ENCODE measurements at places on chromosomes 12 and 14.

DNA sequence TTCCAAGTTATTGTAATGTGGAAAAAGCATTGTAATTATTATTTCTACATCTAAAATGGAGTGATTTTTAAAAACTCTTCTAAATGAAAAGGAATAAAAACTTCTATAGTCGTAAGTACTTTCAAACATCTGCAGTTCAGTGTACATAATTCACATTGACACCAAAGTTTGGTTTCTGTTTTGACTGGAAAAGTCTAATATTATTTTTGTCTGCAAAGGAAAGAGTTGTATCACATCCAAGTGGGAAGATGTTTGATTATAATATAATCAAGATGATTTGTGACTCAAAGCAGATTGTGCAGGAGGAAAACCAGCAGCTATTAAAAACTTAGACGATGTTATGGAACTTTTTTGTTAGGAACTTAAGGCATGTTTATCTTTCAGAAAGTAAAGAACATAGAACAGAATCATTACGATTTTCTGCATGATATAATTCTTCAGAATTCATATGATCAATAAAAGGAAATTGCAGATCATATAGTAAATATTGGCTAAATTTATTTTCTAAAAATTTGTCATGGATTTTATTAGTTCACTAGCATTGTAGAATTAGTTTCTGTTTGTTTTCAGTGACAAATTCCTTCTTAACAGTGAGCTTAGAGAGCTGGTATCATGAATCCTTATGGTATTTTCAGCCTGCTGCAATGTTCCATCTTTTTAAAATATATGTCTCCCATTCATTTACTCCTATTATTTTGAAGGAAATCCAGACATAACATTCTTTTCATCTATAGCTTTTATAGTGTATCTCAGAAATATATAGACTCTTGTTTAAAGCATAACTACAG lies 145.8 kb downstream of the MIPOL1 start:
- no peak for DNase-seq

GRCh38 chr12:110813285-110813684 lies 33.5 kb upstream of the CCDC63 start:
- DNase-seq: no peak

DNA sequence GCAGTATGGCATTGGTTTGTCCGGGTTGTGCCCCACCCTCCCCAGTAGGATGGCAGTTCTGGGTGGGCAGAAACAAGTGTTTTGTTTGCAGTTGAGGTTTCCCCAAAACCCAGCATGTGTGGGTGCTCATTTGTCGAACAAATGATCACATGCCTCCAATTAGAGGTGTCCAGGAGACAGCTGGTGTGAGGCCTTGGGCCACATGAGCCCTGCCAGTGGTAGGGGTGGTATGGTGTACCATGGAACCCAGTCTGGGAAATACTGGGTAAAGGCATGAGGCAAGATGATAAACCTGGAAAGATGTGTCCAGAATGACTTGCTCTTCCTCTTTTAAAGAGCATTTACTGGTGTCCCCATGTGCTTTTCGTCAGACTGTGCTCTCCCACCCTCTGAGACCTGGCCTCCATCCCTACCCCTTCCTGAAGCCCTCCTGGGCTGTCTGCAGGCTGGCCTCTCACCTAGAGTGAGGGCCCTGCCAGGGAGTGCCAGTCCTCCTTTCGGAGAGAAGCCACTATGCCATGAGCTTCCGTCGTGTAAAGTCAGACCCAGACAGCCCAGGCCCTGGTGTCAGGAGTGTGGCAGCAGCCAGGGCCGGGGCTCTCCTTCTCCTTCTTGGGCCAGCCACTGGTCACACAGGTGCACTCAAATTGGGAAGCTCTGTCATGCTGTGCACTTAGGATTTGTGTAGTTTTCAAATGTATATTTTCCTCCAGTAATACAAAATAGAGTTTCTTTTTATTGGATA lies 17.6 kb downstream of the ANKRD9 start:
- no peak for DNase-seq

GRCh38 chr14:101410126-101410525 lies 151.2 kb upstream of the DIO3 start:
- DNase-seq: no peak

GRCh38 chr14:101028971-101029667 lies 125.6 kb upstream of the RTL1 start:
- DNase-seq: no peak

- no peak for DNase-seq
These were observed 196.3 kb downstream of the EPS8 start for GRCh38 chr12:15592934-15593333.

- no peak for DNase-seq
These were observed 132.8 kb upstream of the LGR5 start for GRCh38 chr12:71306808-71307207.

Measured in naive thymus-derived CD8-positive, alpha-beta T cell (primary cell).